ENCODE measurements at places on chromosomes 5 and 9. TPM values are rescaled to one million over a fixed set of nuclear protein-coding genes. Genes with fewer than 3 reads are reported as not detected.

DNA sequence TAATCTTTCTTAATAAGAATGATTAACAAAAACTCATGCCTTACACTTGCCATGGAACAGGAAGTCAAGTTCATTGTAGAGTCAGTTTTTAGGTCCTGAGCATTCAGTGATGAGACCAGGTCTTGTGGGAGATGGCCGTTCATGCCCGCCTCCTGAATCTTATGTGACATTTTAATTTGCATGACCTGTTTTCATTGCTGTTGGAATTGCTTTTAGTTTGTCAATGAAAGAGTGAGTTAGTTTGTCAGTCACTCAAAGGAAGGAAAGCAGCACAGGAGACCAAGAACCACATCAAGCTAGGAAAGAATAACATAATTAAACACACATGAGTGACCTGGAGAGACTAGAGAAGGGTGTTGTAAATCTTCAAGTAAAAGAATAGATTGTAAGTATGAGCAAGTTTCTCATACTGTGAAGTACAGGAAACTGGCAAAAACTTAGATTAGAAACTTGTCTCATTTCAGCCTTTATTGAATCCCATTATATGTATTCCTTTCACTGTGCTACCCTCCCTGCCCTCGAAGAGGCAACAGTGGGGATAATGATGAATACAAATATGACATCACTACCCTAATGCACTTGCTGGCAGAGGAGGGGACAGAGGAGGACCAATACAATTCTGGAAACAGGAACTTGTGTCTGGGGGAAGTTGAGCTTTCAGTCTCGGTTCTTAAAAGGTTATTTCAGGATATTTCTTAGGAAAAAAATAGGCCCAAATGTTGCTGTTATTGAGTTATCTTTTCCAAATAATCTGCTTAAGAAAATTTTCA lies 64.3 kb upstream of the C6 start:
- no peak for DNase-seq

DNA sequence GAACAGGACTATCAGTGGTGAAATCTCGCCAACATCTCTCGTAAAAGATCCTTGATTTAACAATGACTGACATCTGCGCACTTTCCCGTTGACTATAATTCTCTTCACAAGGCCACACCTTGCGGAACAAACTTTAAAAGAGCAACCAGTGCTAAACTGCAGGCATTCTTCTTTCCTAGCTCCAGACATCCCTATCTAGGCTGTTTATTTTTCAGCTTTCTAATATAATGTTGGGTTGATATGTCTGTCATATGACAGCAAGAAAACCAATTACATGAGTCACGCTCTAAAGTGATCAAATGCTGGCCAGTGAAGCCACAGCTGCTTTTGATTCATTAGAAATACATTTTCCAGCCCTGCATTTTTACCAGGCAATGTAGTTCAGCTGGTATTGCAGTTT lies 162.5 kb downstream of the ELAVL2 start:
- DNase-seq = no peak

- no peak for DNase-seq
These were observed 646.8 kb upstream of the WWC1 start for GRCh38 chr5:167644619-167645018.

DNA sequence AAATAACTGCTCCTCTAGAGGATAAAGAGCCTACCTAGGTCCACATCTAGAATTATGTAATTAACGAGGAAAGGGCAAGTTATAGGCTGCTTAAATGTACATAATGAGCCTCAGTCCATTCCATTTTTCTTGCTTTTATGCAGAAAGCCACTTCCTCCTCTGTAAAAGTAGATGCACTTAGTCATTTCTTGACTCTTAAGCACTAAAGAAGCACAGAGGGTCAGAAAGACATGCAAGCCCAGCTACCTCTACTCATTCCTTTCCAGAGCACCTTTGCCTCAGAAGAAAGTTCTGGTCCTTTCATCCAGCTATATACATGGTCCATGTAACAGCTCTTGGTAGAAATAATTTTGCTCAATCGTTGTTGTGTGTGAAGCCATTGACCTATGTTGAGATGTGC lies 308.0 kb upstream of the NREP start:
- no peak for DNase-seq

DNA sequence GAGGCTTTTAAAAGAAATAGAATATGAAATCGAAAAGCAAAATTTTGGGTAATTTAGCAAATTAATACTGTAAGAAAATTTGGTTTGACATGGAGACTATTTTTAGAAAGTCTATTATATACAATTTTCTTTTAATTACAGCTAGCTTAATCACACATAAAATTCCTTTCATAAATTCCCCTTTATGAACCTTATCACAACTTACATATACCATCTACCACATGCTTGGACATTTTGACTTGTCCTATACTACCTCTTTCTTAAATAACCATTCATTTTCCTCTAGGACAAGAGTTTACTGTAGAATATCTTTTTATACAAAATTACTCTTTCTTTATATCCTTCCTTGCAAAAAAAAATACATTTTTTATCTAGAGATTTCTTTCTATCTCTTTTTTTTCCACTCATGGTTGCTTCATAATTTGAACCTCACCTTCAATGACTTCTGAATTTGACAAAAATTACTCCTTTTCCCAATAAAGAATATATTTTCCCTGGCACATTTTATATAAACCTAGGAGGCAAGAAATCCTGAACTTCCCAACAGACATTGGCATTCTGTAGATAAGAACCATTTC lies 34.0 kb upstream of the SYK start:
- no peak for DNase-seq

DNA sequence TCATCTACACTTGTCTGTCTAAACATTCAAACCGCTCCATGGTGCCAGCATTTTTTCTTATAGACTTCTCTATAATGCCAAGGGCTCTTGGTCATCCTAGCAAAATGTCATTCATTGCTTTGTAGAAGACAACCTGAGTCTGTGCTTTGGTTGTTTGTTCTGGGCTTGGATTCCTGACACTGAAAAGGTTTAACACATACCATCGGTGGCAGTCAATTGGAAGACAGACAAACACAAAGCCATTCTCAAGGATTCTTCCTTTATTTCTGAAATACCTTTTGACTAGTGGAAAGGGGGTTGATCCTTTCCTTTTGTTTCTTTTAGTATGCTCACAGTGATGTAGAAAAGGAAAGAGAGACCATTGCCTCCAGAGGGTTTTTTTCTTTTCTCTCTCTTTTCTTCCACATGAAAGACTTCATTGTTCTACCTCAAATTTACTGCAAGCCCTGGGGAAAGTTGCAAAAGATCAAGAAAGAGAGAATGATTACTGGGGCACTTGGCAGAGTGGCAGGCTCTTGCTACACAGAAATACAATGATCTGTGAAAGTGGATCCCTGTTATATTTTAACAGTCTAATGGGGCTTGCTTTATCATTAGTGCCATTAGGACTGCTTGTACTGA lies 66.4 kb upstream of the TMC1 start:
- DNase-seq = no peak

GRCh38 chr9:111598733-111599091 lies 735 bp downstream of the PTGR1 start:
- no peak for DNase-seq

The CHSY3 gene
- total RNA-seq = 4.8 TPM

The BTNL8 gene
- total RNA-seq = 0.96 TPM

The BRINP1 gene
- total RNA-seq = not detected

The IFNA21 gene
- total RNA-seq = not detected

The PHYHD1 gene
- 13.6 TPM for total RNA-seq

Measured in mesenteric fat pad (tissue), 1 donor.